Activated naive CD4-positive, alpha-beta T cell treated with anti-CD3 and anti-CD28 coated beads, Interleukin-2, amount 50 U/mL, for 72 hours (primary cell): ENCODE measurements at places on chromosomes 5 and 9. TPM values are rescaled to one million over a fixed set of nuclear protein-coding genes. Genes with fewer than 3 reads are reported as not detected.

The CRHBP gene
- total RNA-seq, result 0.16 TPM

The PHYKPL gene
- 51.1 TPM for total RNA-seq

The PCDHB13 gene
- total RNA-seq, result not detected

The LCN10 gene
- 1.6 TPM for total RNA-seq

The CEL gene
- total RNA-seq, result 9.3 TPM
